ENCODE measurements at places on chromosomes 2 and 18.
A peak's percentile ranks its signal among the peaks of the same experiment; 100 is the strongest.

DNA sequence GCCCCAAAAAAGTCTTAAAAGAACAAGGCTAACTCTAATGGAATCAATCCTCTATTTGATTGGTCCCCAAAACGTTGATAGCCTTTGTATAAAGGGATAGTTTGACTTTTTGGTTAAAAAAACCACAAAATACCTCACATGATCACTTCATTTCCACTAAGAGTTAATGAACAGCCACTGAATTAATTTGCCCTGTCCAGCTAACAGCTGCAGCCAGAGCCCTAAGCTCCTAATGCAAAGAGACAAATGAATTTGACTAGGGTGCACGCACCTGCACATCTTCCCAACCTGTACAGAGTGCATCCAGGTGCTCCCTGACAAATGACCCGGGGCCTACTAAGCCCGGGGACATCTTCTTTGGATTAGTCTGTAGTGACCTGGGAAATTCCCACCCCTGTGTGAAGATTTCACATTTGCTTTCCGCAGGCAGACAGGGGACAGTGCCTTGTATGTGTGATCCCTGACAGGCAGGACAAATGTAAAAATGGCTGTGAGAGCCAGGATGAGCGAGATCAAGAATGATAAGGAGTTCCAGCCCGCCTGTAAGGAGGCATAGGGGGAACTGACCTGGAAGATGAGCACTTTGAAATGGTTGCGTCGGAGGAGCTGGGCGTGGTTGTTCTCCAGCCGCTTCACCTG lies 893 bp downstream of the CAVIN2 start:
- no peak overlapping the region for H3K4me3 ChIP-seq
- peaks cover 14% of the 10 kb centered on the region for H3K4me1 ChIP-seq
- H3K36me3 ChIP-seq: no peaks in the 10 kb centered on the region
- H3K27ac ChIP-seq: no peak overlapping the region
- H3K27me3 ChIP-seq: peaks cover 32% of the 10 kb centered on the region
- DNase-seq: no peak

DNA sequence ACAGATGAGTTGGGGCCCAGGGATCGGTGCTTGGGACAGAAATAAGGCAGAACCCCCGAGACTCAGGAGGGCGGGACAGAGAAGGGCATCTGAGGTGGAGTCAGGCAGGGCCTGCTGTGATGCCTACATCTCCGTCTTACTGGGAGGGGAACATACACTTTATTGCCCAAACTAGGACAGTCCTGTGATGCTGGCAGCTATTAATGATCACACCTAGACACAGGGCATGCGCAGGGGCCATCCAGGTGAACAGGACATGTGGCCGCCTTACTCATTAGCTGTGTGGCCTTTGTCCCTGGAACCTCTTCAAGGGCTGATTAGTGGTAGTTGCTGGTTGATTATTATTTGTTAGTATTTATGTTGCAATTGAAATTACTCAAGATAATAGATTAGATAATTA lies 33.2 kb downstream of the MLPH start:
- no peak overlapping the region for H3K4me3 ChIP-seq
- H3K4me1 ChIP-seq: no peaks in the 10 kb centered on the region
- H3K36me3 ChIP-seq: no peaks in the 10 kb centered on the region
- no peak for DNase-seq
- no peak overlapping the region for H3K27ac ChIP-seq

DNA sequence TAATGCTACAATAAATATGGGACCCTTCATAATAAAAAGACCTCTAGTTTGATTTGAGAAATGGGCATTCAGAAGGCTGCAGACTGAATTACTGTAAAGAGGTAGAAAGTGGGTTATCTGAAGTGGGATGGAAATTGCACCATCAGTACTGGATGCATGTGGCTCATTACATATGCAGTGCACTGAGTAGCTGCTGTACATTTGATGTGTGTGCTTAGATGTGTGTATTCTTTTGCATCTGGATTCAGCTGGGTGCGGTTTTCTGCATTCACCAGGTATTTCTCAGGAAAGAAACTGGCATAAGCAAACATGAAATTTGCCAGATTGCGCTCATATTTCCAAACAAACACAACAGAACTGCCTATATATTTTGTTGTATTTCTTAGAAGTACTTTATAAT lies 38.2 kb downstream of the NDC80 start:
- no peak overlapping the region for H3K4me3 ChIP-seq
- no peaks in the 10 kb centered on the region for H3K27me3 ChIP-seq
- H3K27ac ChIP-seq: no peak overlapping the region
- peaks cover 30% of the 10 kb centered on the region for H3K4me1 ChIP-seq
- no peak for DNase-seq

- peaks cover 6% of the 10 kb centered on the region for H3K27me3 ChIP-seq
- H3K4me1 ChIP-seq: no peaks in the 10 kb centered on the region
- no peak for DNase-seq
- H3K4me3 ChIP-seq: no peak overlapping the region
- no peaks in the 10 kb centered on the region for H3K36me3 ChIP-seq
Observed at GRCh38 chr2:238974501-238975166, 126.7 kb downstream of the TWIST2 start.

GRCh38 chr2:65367524-65367923 lies 64.9 kb downstream of the SPRED2 start:
- no peaks in the 10 kb centered on the region for H3K36me3 ChIP-seq
- H3K27ac ChIP-seq: no peak overlapping the region
- no peak for DNase-seq
- no peaks in the 10 kb centered on the region for H3K27me3 ChIP-seq

DNA sequence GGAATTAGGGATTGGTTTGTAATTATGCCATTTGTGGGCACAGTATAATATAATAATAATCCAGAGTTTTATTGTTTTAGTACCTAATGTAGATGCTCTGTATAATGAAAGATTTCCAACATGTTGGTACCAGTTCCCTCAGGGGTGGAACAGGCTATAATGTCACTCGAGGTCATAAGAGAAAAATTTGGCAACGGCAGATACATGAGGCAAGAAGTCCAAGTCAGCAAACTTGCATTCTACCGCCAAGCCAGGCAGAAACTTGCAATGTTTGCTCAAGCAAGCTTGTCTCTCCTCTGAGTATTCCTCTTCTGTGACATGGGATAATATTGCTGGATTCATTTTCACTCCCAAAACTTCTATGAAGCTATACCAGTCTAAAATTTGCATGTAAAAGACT lies 520.0 kb upstream of the SALL3 start:
- no peaks in the 10 kb centered on the region for H3K4me1 ChIP-seq
- H3K36me3 ChIP-seq: no peaks in the 10 kb centered on the region
- no peak overlapping the region for H3K4me3 ChIP-seq
- no peak for DNase-seq

GRCh38 chr2:230256733-230257332 lies 31.3 kb downstream of the SP140 start:
- peaks cover 29% of the 10 kb centered on the region for H3K36me3 ChIP-seq
- peaks cover 28% of the 10 kb centered on the region for H3K4me1 ChIP-seq
- H3K27ac ChIP-seq: peak overlapping the region; percentile 13
- no peaks in the 10 kb centered on the region for H3K27me3 ChIP-seq

DNA sequence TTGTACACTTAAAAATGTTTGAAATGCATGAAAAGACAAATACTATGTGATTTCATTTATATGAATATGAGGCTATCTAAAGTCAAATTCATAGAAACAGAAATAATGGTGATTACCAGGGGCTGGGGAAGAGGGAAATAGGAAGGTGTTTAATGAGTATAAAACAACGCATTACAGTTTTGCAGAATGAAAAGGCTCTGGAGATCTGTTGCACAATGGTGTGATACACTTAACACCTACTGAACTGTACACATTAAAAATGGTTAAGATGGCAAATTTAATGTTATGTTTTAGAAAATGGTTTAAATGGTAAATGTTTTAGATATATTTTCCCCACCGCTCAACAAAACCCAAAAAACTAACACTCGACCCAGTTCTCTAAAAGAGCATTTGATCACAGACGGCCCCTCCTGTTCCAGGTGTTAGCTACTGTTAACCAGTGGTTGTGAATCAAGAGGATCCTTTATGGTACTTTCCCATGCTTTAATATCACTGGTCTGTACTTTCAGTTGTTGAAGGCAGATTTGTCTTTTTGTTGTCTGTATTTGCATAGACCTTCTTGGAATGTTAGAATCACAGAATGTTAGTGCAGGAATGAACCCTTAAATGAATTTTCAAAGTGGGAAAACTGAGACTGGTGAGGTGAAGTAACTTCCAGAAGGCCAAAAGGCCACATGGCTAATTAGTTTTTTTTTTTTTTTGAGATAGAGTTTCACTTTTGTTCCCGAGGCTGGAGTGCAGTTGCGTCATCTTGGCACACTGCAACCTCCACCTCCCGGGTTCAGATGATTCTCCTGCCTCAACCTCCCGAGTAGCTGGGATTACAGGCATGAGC lies 10.2 kb downstream of the RAB10 start:
- DNase-seq: no peak
- peaks cover 58% of the 10 kb centered on the region for H3K4me1 ChIP-seq

- DNase-seq: no peak
- H3K4me3 ChIP-seq: no peak overlapping the region
- H3K27ac ChIP-seq: no peak overlapping the region
- no peaks in the 10 kb centered on the region for H3K36me3 ChIP-seq
Observed at GRCh38 chr2:142992840-142993239, 115.4 kb downstream of the KYNU start.

DNA sequence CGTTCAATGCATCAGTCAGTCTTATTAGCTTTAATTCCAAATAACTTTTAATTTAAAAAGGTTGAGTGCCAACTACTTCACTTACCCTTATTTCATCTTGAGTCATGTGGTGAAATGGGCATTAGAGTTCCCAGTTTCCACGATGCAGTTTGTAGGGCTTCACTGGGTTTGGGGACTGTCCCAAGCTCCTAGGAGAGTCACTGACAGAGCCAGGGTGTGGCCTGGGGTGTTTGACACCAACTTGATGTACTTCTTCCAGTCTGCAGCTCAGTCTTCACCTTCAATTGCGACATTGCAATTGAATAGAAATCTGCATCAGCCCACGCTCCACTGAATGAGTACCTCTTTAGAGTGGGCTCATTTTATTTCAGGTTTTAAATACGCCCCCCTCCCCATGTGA lies 165.3 kb downstream of the ARL4C start:
- H3K27me3 ChIP-seq: no peaks in the 10 kb centered on the region
- no peak overlapping the region for H3K4me3 ChIP-seq
- H3K27ac ChIP-seq: no peak overlapping the region
- H3K4me1 ChIP-seq: peaks cover 33% of the 10 kb centered on the region
- DNase-seq: peak; percentile 52
- H3K36me3 ChIP-seq: no peaks in the 10 kb centered on the region

DNA sequence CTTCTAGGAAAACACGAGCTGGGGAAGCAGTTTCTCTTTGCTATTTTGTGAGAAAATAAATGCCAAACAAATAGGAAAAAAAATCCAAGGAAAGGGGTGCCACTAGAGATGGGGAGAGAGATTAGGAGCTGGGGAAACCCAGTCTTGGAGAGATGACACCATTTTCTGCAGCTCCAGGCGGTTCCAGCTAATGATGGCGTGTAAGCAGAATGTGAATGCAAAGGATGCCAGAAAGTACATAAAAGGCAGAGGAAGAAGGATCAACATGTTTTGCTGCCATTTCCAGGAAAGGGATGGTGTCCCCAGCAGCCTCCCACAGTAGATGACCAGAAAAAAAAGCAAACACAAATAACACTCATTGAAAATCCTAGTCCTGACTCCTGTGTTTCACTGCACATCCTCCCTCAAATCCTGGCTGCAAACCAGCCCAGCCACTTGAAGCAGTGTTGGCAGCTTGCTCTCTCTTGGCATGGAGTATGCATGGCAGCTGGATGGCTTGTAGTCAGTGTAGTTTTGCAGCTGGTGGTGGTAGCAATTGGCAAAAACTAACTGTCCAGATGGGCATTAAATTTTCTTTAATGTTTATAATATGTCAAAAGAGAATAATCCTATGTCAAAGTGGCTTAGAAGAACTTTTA lies 93.6 kb downstream of the FTCDNL1 start:
- no peak overlapping the region for H3K27ac ChIP-seq
- H3K4me1 ChIP-seq: no peaks in the 10 kb centered on the region
- H3K4me3 ChIP-seq: no peak overlapping the region
- H3K27me3 ChIP-seq: peaks cover 2% of the 10 kb centered on the region
- H3K36me3 ChIP-seq: no peaks in the 10 kb centered on the region

DNA sequence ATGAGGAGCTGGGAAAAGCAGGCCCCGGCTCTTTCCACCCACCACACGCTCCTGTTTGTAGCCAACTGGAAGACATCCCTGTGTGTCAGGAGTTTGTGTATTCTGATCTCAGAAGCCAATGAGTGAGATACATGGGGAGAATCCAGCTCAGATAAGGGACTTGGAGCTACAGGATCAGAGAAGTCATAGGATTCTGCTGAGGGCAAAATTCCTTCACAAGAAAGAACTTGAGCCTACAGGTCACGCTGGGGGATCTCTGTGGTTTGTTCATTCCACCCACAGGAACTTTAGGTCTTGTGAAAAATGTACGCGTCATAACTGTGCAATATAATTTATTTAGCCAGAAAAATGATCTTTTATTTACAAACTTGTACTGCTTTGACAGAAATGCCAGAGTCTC lies 80.1 kb upstream of the SMIM21 start:
- no peak for DNase-seq
- no peak overlapping the region for H3K27ac ChIP-seq
- no peak overlapping the region for H3K4me3 ChIP-seq
- H3K27me3 ChIP-seq: peaks cover 22% of the 10 kb centered on the region

- no peak for DNase-seq
- no peak overlapping the region for H3K4me3 ChIP-seq
- H3K27me3 ChIP-seq: no peaks in the 10 kb centered on the region
- H3K4me1 ChIP-seq: no peaks in the 10 kb centered on the region
- H3K27ac ChIP-seq: no peak overlapping the region
Observed at GRCh38 chr2:55364189-55365055, 55.2 kb downstream of the CCDC88A start.

- peaks cover 10% of the 10 kb centered on the region for H3K4me1 ChIP-seq
- H3K4me3 ChIP-seq: peak within 1 kb of the TSS; percentile 53
- DNase-seq: peak; percentile 77
- H3K27ac ChIP-seq: no peak within 1 kb of the TSS
Observed at GRCh38 chr2:178072383-178073301, at the start of gene PDE11A. TSS of gene PDE11A (minus strand) at chr2:178072777. CDS start at chr2:178072437, 340 bp downstream.

DNA sequence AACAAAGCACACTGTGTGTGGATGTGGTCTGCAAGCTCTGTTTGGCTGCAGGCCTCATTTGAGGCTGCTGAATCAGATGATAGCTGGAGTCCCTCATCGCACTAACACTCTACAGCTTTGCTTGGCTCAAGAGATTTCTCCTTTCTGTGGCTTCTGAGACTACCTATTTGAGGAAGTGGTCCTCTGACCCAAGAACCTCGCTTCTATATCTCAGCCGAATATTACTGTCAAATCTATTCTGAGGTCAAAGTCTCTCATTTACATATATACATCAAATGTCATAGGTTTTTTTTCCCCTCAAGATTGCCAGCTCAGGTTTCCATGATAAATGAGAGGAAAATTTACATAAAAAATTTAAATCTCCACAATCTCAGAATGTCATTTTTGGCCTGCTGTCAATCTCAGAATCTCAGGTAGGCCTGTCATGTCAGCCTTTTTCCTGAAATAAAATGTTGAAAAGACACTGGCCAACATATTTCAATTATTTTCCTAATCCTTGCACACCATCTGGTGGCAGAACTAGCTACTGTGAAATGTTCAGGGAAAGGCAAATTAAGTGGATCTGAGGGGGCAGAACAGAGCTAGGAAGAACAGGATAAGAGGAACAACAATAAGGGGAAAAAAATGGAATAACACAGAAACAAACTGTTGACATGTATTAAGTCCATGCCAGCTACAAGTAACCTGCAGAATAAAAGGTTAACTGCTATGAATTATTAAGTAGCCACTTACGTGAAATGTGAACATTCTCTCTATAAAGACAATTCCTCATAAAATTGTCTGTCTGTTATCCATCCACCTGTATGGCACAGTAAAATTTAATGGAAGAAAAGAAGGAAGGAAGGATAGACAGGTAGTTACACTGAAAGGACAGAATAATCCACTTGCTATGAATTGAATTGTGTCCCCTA lies 39.3 kb downstream of the AP1S3 start:
- H3K27ac ChIP-seq: no peak overlapping the region
- peaks cover 8% of the 10 kb centered on the region for H3K4me1 ChIP-seq
- H3K36me3 ChIP-seq: no peaks in the 10 kb centered on the region
